ENCODE measurements at places on chromosomes 7 and 10.

DNA sequence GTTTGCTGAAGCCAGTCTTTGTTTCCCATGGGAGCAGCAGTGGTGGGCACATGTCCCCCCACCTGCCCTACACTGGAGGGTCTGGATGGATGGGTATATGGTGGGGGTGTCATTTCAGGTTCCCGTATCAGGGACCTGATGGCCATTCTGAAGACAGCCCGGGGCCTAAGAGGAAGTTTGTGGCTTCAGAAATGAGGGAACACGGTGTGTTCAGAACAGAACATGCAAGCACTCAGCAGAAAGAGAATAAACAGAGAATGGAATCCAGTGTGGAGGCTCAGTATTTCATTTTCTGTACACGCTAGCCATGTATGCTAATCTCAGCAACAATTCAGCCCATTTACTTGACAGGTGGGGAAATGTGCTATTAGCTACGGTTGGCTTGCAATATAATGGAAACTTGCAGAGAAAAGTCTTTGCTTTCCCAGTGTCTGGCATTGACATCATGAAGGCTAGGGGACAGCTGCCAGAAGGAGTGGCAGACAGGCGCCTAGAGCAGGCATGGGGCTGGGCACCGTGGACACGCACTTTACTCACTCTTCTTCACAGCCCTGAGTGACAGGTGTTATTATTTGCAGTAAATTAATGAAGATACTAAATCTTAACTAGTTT lies 98.6 kb downstream of the ELMO1 start:
- DNase-seq = no peak

- DNase-seq = no peak
Measured at GRCh38 chr7:508461-509170, 11.0 kb downstream of the PDGFA start.

GRCh38 chr10:131789516-131789915 lies 111.3 kb upstream of the PPP2R2D start:
- no peak for DNase-seq

DNA sequence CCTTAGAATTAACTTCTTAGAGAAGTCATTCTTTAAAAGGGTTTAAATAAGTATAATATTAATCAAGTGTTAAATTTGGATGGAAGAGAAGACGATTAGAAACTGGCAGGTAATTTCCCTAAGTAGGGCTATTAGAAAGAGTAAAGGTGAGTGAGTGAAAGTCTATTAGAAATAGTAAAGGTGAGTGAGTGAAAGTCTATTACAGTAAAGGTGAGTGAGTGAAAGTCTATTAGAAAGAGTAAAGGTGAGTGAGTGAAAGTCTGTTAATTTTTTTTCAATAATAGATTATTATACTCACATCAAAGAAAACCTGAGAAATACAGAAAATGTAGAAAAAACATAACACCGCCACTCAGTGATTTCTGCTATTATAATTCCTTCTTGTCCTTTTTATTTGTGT lies 10.8 kb upstream of the HBP1 start:
- no peak for DNase-seq

- DNase-seq = no peak
Measured at GRCh38 chr10:122476333-122476695, 15.0 kb downstream of the HTRA1 start.

DNA sequence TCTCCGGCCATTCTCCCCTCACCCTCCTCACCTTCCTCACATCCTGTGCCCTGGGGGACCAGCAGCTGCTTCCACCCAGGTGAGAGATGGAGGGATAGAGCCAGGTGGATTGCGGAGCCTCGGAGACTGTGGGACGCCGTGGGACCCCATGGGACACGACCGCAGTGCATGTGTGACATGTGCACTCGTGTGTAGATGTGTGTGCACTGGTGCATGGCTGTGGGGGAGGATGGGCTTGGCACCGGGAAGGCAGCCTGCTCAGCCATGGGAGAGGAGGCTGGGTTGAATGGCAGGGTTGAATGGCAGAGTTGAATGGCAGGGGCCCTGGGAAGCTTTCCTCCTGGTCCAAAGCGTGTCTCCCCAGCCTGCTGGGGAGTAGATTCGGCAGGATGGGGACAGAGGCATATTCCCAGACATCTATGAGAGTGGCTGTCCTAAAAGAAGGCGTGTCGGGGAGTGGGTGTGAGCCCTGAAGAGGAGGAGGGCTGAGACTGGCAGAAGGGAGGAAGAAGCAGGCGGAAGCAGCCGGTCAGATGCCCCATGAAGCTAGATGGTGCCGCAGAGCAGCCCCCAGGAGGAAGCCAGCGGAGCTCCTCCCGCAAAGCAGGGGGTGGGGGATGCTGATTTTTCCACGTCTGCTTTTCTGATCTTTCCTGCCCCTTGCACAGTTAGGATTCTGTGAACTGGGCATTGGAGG lies 815 bp downstream of the GIMAP8 start:
- no peak for DNase-seq

DNA sequence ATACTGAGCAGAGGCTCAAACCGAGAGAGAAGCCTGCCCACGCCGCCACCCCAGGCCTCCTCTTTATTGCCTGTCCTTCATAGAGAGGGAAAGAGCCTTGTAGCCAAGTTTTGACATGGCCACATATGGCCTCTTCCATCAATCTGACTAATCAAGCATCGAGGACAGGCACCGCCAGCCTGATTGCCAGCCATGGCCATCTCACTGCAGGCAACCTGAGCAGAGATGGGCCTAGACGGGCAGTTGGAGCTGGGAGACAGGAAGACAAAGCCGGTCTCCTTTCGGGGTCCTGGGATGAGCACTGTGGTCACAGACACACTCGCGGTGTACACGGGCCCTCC lies 67.2 kb downstream of the EBF3 start:
- no peak for DNase-seq

- no peak for DNase-seq
Measured at GRCh38 chr10:89627830-89628229, 17.2 kb downstream of the PANK1 start.

DNA sequence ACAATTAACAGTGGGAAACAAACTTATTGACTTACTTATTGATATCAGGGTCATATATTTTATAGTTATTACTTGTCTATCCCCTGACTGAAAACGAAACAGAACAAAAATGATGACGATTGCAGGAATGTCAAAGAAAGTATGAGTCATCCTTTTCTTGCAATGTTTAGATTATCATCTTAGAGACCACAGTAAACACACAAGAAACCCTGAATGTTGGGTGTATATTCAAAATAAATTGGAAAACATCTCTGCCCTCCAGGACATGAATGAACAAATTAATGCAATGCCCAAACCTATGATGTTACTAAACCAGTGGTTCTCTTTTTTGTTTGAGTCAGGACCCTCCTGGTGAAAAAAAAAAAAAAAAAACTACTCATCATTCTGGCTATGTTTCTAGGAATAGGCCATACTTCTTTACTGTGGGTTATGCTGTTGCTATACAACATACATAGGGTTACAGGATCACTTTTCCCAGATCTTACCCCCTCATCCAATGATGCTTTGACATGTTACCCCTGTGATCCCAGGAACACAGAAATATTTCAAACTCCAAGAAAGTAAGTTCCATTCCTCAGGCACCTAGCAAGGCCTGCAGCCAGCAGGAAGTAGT lies 623.4 kb upstream of the IGFBP3 start:
- DNase-seq = no peak

DNA sequence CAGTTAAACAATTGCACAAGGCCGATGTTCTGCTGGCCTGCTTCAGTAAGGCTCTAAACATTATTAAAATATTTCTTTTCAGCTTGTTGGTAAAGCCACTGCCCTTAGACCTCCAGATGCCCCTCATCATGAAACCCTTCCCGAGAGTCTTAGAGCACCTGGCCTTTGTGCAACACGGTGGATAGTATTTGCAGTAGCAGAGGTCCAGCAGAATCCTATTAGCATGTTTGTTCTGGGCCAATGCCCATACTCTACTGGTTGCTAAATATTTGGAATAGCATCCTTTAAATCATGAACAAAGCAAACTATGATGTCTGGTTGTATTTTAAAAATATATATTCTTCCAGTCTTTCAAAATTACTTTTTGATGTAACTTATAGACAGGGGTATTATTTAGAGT lies 584.6 kb downstream of the CNTNAP2 start:
- no peak for DNase-seq

DNA sequence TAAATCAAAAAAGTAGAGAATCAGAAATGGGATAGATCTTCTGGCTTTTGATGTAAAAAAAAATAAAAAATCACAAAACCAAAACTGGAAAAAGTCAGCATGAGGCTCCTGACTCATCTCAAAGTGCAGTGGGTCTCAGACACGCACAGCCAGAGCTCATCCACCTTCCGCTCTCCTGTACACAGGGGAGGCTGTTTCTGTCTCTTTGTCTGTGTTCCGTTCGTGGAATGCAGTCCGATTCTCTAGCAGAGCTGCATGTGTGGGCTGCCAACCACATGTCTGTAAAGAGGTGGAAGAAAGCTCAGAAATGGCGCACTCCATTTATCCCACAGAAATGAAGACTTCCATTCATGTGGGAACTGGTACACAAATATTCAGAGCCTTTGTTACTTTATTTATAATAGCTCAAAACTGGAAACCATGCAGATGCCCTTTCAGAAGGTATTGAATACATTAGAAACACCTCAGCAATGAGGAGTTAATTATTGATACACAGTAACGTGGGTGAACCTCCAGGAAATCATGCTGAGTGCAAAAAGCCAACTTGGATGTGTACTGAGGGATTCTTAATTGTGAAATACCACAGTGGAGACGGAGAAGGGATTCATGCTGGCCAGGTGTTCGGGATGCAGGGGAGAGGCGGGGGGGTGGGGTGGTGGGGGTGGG lies 123.3 kb downstream of the TRRAP start:
- DNase-seq = no peak

- DNase-seq = no peak
Measured at GRCh38 chr7:16398146-16399017, 23.0 kb downstream of the CRPPA start.

DNA sequence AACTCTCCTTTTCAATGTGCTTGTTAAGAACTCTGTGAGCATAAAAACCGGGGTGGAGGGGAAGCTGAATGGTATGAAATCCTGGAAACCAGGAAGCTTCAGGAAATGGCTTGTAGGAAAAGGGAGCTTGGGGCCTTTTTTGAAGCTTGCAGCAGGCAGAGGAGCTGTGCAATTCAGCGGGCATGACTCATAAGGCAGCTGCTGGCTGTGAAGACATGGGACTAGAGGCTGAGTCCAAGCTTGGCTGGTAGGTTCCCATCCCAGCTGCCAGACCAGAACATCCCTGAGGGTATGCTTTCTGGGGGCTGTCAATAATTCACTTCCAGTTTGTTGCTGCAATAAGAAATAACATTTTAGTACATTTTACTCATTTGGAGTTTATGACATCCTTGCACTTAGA lies 36.8 kb upstream of the CDC14C start:
- no peak for DNase-seq

DNA sequence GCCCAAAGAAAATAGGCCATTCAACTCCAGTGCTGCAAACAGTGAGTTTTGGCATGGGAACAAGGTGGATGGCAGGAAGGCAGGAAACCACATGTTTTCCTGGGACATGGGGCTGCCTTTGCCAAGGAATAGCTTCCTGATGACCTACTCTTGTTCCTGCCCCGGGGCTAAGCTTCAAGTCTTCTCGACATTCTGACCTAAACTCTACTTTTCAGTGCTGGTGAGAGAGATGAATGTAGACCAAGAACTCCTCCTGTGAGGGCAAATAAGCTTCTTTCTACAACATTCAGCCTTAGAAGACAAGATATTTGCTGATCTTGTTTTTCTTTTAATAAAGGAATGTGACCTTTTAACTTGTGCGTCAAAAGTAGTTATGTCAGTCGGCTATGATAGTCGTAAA lies 199.0 kb downstream of the GPR37 start:
- no peak for DNase-seq

- no peak for DNase-seq
Measured at GRCh38 chr10:76717141-76717540, 920.5 kb downstream of the KCNMA1 start.

- DNase-seq = no peak
Measured at GRCh38 chr10:80188713-80189112, 16.6 kb downstream of the ANXA11 start.

DNA sequence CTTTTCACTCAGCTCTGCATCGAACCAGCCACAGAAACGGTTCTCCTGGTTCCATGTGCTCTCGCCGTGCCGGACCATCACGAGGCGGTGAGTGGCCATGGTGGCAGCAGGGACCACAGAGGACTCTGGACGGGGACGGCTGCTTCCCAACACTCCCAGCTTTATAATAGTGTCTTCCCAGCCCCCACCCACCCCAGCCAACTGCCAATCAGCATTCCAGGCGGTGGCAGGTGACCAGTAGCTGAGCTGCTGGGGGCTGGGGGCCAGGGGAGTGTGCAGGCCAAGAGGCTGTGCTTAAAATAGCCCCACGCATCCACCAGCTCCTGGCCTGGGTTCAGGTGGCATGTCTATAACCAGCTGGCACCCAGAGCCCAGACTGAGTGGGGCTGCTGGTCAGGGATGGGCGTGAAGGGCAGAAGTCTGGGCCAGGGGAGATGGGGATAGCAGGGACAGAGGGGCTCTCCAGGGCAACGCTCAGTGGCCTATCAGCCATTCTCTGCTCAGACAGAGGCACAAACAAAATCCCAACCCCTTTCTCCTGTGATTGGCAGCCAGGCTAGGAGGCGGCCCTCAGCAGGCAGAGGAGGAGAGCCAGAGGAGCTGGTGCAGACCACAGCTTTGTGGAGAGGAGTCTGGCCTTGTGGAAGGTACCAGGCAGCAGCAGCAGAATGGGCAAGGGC lies at the start of gene PGAM2:
Gene PGAM2 (minus strand): TSS at position 137 of the 680 bp plus-strand sequence. CDS start 38 bp downstream, at position 99.
- no peak for DNase-seq

- DNase-seq = no peak
Measured at GRCh38 chr10:14003517-14004184, 327.1 kb downstream of the FRMD4A start.

DNA sequence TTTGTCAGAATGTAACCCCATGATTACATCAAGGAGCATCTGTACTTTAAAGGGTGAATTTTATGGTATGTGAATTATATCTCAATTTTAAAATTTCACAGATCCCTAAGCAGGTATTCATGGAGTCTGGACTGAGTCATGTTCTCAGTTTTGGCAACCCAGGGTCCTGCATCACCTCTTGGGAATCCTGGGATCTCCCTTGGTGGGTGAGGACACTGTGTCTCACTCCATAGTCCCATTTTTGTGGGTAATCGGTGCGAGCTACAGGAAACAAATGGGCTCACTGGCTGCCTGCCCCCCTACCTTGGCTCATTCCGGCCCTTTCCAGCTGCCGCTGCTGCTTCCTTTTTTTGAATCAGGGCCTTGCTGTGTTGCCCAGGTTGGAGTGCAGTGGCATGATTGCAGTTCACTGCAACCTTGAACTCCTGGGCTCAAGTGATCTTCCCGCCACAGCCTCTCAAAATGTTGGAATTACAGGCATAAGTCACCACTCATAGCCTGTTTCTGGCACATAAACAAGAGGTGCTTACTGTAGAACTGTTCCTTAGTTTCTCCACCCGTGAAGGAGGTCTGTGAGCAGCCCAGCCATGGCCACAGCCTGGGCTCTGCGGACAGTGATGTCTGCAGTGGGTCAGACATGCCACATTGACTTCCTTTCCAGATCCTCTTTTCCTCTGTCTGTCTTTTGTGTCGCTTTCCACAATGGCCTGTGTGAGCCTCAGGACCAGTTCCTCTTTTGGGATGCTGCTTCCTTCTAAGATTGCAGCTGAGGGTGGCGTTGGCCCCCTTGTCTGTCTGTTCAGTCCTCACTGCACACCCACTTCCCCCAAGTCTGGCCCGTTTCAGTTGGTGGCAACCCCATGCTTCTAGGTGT lies 14.5 kb downstream of the PALD1 start:
- DNase-seq = no peak

GRCh38 chr10:52032681-52033629 lies 281.1 kb upstream of the DKK1 start:
- DNase-seq = no peak

GRCh38 chr10:129094233-129094632 lies 372.8 kb upstream of the MGMT start:
- no peak for DNase-seq
